ENCODE measurements at places on chromosomes 1 and 21. TPM values are rescaled to one million over a fixed set of nuclear protein-coding genes. Genes with fewer than 3 reads are reported as not detected.

- DNase-seq, result no peak
Measured at GRCh38 chr1:19156676-19157075, 53.4 kb downstream of the UBR4 start.

ZNF670 gene
- 1.4 TPM for total RNA-seq

GRCh38 chr1:7177021-7177420, 391.8 kb downstream of the CAMTA1 start:
- no peak for DNase-seq

DNA sequence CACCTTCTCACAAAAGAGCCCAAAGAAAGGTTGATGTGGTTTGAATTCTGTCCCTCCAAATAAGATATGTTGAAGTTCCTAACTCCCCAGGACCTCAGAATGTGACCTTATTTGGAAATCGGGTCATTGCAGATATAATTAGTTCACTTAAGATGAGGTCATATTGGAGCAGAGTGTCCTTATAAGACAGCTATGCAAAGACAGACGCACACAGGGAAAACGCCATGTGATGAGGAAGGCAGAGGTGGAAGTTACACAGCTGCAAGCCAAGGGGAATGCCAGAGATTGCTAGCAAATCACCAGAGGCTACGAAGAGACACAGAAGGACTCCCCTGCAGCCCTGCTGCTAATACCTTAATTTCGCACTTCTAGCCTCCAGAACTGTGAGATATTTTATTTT, 5.2 kb upstream of the ABCB10 start:
- no peak for DNase-seq

IL24 gene
- not detected for total RNA-seq
